ENCODE measurements at places on chromosomes 3 and 15.

GRCh38 chr3:69691860-69692259 lies 47.4 kb upstream of the MITF start:
- no peak for DNase-seq

DNA sequence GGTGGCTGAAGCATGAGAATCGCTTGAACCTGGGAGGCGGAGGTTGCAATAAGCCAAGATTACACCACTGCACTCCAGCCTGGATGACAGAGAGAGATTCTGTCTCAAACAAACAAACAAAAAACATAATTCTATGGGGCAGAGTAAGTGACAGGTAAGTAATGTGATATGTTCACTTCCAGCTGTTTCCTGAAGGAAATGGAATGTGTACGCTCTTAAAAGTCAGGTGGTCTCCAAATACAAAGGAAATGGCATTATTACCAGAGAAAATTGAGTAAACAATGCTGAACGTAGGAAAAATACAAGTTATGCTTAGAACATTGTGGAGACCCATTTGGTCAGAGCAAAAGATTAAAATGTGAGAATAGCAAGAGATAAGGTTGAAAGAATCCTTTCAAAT lies 278.5 kb downstream of the SCAPER start:
- no peak for DNase-seq

DNA sequence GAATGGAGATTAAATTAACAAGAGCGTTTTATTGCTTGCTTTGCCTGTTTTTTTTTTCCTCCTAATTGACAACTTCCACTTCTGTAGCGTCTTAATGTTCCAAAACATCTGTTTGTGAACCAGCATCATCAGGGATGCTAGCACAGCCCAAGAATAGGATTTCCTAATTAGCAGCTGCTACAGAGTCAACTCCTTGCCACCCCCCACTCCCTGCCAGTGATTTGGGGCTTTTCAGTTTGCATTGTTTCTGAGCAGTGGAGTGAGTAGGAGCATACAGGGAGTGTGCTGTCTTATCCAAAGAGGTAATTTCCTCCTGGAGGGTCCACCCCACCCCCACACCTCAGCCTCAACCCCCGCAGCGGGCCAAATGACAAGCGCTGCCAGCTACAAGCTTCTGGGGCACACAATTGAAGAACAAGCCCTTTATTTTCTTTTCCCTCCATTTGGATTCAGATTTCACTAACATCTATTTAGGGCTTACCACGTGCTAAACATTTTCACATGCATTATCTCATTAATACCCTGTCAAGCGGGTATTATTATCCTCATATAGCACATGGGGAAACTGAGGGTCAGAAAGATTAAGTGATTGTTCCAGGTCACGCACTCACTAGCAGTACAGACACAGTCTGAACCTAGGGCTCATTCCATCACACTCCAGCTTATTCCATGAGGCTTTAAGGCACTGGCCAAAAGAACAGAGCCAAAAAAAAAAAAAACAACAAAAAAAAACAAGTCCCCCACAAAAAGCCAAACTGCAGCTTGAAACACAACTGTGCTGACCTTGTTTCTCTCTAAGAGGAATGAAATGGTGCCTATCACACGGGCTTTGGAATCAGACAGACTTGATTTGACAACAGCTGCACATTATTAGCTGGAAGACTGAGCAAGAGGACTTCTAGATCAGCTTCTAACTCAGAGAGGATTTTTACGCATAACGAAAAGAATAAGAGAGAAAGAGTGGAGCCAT lies 16.4 kb downstream of the HEG1 start:
- no peak for DNase-seq

DNA sequence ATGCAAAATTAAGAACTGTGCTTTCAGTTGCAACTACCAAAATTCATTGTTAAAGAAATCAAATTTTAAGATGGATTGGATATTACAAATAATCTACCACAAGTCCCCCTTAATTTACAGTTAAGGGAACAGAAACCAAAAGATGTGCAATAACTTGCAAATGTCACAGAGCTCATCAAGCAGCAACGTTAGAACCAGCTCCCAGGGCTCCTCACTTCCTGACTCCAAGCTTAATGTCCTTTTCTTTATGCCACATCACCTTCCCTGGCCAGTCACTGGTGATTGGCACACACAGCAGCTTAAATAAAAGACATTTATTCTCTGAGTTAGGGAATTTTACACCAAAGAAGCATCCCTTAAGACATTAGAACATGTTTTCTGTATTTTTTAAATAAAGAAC lies 159.7 kb downstream of the RSL24D1 start:
- no peak for DNase-seq

All from DMS153 (cell line).